ENCODE measurements at places on chromosomes 11 and 22.

- H3K27me3 ChIP-seq: no peaks in the 10 kb centered on the region
- peaks cover 63% of the 10 kb centered on the region for H3K36me3 ChIP-seq
- H3K27ac ChIP-seq: peak overlapping the region; percentile 95
- DNase-seq: no peak
Observed at GRCh38 chr11:67288198-67288451, 978 bp upstream of the ANKRD13D start.

- DNase-seq: no peak
- peak overlapping the region; percentile 93 for H3K4me3 ChIP-seq
- peak overlapping the region; percentile 44 for H3K27ac ChIP-seq
- no peaks in the 10 kb centered on the region for H3K27me3 ChIP-seq
- peaks cover 56% of the 10 kb centered on the region for H3K4me1 ChIP-seq
Observed at GRCh38 chr11:57640068-57640800, 9.5 kb downstream of the YPEL4 start.

DNA sequence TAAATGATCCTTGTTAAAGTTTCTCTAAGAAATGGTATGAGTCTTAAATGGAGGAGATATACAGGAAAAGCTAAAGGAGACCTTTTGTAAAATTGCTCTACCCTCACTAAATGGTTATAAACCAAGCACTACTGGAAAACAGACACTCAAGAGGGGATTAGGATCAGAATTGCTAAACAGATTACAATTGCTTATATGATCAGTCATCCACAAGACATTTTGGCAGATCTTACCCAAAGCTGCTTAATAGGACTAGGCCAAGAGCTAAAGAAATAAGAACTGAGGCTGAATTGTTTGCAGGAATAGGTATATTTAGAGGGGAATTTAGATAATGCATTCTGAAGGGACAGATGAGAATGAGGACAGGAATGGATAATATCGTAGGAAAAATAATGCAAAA, 9.5 kb downstream of the HARBI1 start:
- H3K4me3 ChIP-seq: no peak overlapping the region
- H3K4me1 ChIP-seq: peaks cover 15% of the 10 kb centered on the region
- H3K27me3 ChIP-seq: no peaks in the 10 kb centered on the region
- H3K27ac ChIP-seq: no peak overlapping the region
- H3K36me3 ChIP-seq: peaks cover 12% of the 10 kb centered on the region

DNA sequence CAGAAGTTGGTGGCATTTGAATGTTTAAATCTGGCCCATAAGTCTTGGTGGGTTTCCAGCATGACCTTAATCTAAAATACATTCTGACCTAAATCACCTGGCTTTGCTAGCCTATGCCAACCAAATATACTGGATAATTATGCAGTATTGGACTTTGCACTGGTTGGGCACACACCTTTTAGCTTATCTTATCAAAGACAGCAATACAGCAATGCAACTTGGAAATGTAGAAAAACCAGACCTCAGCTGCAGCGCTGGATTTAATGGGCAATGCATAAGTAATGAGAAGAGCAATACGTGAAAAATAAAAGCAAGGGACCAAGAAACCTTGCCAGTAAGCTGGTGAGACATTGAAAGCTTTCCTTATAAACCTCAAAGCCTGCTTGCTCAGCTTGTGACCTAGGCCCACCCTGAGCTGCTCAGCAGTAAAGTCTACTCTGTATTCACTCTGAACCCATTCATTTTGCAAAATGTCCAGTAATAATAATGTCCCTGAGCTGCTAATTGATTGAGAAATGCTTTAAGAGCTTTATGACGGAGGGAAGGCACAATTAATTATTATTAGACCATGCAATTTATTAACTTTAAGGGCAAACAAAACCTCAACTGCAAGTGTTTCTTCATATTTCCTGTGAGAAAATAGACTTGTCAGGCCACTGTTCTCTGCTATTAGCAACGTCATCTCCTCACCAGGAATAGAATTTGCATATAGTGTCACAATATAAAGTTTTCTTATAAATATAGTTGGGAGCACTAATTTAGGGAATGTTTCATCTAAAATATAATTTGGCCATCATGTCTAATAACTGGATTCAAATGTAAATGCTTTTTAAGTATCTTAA, 49.4 kb upstream of the CEP295 start:
- no peaks in the 10 kb centered on the region for H3K4me1 ChIP-seq
- DNase-seq: no peak

DNA sequence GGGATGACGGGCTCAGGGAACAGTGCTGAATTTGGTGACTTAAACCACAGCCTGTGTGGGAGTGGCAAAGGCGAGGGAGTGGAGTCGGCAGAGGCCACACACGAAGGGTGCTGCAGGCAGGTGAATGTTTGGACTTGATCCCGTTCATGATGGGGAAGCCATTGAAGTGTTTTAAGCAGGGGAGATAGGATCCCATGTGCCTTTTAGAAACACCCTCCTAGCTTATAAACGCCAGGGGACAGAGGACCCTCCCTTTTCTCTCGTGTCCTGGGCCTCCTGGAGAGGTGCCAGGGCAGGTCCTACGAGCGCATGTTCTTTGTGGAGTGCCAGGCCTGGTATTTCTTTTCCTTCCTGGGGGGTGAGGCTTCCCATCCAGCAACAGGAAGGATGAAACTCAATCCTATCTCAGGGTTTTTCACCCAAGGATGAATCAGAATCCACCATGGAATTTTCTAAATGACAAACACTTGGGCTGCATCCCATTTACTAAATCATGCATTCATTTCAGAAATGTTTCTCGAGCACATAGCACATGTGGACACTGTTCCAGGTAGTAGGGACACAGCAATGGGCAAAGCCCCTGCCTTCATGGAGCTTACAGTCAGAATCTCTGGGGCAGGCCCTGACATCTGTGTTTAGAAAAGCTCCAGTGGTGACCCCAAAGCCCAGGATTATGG, 59.6 kb downstream of the CHRDL2 start:
- DNase-seq: no peak
- no peaks in the 10 kb centered on the region for H3K27me3 ChIP-seq
- no peak overlapping the region for H3K4me3 ChIP-seq
- H3K27ac ChIP-seq: peak overlapping the region; percentile 80
- H3K4me1 ChIP-seq: peaks cover 22% of the 10 kb centered on the region

GRCh38 chr11:23846902-23847422, 649.9 kb upstream of the LUZP2 start:
- H3K4me1 ChIP-seq: no peaks in the 10 kb centered on the region
- no peak overlapping the region for H3K4me3 ChIP-seq
- no peaks in the 10 kb centered on the region for H3K27me3 ChIP-seq
- H3K27ac ChIP-seq: no peak overlapping the region

DNA sequence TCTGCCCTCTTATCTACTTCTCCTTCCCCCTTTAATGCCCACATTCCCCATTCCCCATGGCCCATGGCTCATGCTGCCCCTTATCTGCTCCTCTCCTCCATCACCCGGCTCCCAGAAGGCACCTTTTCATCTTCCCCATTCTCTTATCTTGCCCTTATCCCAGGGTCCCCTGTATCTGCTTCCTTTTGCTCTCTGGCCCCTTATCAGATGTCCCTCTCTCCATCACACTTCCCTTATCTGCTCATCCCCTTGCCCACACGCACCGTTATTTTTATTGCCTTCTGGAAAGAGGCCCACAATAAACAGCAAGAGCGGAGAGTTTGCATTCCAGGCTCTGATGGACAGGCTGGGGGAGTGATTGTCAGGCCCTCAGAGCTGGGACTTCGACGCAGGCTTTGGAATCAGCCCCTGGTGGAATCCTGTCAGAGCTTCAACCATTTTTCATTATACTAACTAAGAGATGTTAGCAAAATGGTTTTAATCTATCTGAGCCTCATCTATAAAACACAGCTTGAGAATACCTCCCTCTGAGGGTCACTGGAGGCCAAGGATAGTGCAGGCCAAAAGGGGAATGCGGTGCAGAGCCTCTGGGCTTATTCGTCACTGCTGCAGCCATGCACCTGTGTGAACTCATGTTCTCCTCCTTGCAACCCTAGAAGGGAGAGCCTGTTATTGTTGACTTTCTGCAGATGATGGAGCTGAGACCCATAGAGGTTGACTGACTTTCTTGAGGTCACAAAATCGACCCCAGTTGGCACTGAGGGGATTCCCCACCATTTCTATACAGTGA, 37.0 kb upstream of the LRRC55 start:
- no peaks in the 10 kb centered on the region for H3K36me3 ChIP-seq
- no peak for DNase-seq
- no peak overlapping the region for H3K27ac ChIP-seq

- DNase-seq: no peak
- peaks cover 99% of the 10 kb centered on the region for H3K36me3 ChIP-seq
- H3K4me1 ChIP-seq: no peaks in the 10 kb centered on the region
- no peaks in the 10 kb centered on the region for H3K27me3 ChIP-seq
- H3K4me3 ChIP-seq: no peak overlapping the region
Observed at GRCh38 chr11:113356203-113356602, 31.4 kb upstream of the ANKK1 start.

- peak; percentile 20 for DNase-seq
- H3K36me3 ChIP-seq: no peaks in the 10 kb centered on the region
- no peak overlapping the region for H3K27ac ChIP-seq
- peaks cover 25% of the 10 kb centered on the region for H3K27me3 ChIP-seq
- H3K4me1 ChIP-seq: no peaks in the 10 kb centered on the region
- no peak overlapping the region for H3K4me3 ChIP-seq
Observed at GRCh38 chr11:26276798-26277424, 55.0 kb upstream of the ANO3 start.

- no peaks in the 10 kb centered on the region for H3K27me3 ChIP-seq
- DNase-seq: no peak
- H3K4me1 ChIP-seq: peaks cover 55% of the 10 kb centered on the region
- H3K27ac ChIP-seq: no peak overlapping the region
- no peak overlapping the region for H3K4me3 ChIP-seq
Observed at GRCh38 chr22:38861927-38862326, 10.1 kb downstream of the CBX6 start.

GRCh38 chr11:82924522-82925224, 23.1 kb downstream of the DDIAS start:
- no peaks in the 10 kb centered on the region for H3K27me3 ChIP-seq
- no peaks in the 10 kb centered on the region for H3K36me3 ChIP-seq

DNA sequence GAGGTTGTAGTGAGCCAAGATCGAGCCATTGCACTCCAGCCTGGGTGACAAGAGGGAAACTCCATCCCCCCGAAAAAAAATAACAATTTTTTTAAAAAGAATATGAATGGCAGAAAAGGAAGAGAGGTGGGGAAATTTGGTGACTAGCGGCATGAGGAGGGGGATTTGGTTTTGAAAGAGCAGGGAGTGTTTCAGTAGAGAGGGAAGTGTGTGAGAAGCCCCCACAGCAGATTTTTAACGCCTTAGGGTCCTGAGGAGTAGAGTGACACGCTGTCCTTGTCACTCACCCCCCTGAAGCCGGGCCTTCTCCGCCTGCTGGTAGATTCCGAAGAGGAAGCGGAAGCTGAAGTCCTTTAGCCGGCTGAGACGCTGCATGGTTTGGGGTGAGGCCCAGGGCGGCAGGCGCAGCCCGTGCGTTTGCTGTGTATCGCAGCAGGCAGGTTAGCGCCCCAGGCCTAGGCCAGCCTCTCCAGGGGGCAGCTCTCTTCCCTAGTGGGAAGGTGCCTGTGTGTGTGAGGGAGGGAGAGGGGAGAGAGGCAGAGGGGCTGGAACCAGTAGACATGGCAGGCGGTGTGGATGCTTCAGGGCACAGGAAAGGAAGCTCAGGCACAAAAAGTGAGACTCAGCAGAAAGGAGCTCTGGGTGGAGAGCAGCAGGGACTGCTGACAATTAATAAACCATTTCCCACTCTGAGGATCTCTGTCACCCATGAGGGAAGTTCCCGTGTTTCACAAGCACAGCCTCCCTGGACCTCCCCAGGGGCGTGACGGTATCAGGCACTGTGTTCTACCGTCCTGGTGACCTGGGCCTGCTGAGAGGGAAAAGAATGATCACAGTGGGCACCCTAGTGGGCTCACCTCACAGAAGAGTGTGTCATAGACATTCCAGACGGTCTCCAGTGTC, 3.9 kb downstream of the ACP2 start:
- H3K4me3 ChIP-seq: no peak overlapping the region
- H3K36me3 ChIP-seq: peaks cover 74% of the 10 kb centered on the region

- H3K27ac ChIP-seq: peak overlapping the region; percentile 85
- H3K36me3 ChIP-seq: no peaks in the 10 kb centered on the region
- H3K4me1 ChIP-seq: peaks cover 100% of the 10 kb centered on the region
- H3K4me3 ChIP-seq: no peak overlapping the region
Observed at GRCh38 chr22:17944256-17944655, 80.1 kb downstream of the MICAL3 start.

GRCh38 chr22:37333724-37334460, 51.6 kb downstream of the CYTH4 start:
- no peak overlapping the region for H3K4me3 ChIP-seq
- H3K27ac ChIP-seq: no peak overlapping the region
- H3K27me3 ChIP-seq: peaks cover 99% of the 10 kb centered on the region
- DNase-seq: no peak
- no peaks in the 10 kb centered on the region for H3K36me3 ChIP-seq
- H3K4me1 ChIP-seq: peaks cover 8% of the 10 kb centered on the region

DNA sequence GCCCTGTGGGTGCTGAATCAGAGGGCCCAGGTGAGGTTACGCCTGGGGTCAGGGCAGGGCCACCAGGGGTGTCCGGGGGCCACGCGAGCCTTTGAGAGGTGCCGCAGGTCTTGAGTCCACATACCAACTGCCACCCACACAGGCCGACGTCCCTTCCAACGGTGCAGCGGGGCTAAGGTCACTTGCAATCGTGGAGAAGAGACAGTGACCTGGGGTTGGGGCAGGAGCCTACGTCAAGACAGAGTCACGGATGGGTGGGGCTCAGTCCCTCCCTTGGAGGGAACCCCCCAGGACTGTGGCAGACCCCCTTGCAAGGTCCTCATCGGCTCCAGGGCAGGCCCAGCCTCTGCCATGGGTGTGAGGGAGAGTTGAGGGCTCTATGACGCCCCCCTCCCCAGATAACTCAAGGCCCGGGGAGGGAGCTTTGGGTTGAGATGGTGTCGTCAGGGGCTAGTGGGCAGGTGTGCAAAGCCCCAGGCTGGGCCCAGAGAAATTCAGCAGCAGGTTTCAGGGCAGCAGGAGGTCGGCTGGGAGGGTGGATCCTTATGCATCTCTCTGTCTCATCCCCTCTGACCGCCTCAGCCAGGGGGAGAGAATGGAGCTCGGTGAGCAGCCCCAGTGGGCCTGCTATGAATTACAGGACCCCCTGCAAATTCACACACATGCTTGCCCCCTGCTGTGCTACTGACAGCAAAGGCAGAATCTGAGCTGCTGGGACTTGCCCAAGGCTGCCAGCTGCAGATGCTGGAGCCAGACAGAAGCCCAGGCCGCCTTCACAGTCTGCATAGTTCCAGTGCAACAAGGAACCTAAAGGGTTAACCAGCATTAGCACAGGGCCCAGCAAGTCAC, 60.0 kb downstream of the MYEOV start:
- no peaks in the 10 kb centered on the region for H3K36me3 ChIP-seq
- no peak overlapping the region for H3K4me3 ChIP-seq
- H3K4me1 ChIP-seq: no peaks in the 10 kb centered on the region
- no peak for DNase-seq

- H3K27ac ChIP-seq: no peak overlapping the region
- H3K4me3 ChIP-seq: no peak overlapping the region
- H3K27me3 ChIP-seq: no peaks in the 10 kb centered on the region
- no peaks in the 10 kb centered on the region for H3K36me3 ChIP-seq
- H3K4me1 ChIP-seq: no peaks in the 10 kb centered on the region
Observed at GRCh38 chr11:8934742-8935488, 2.2 kb upstream of the C11orf16 start.

Measured in left ventricle myocardium inferior (tissue), 1 donor.